GF-D8 (cell line): ENCODE measurements at places on chromosomes 4 and X.

- DNase-seq = peak; percentile 40
Observed at GRCh38 chr4:141142423-141142822, 9.2 kb upstream of the RNF150 start.

DNA sequence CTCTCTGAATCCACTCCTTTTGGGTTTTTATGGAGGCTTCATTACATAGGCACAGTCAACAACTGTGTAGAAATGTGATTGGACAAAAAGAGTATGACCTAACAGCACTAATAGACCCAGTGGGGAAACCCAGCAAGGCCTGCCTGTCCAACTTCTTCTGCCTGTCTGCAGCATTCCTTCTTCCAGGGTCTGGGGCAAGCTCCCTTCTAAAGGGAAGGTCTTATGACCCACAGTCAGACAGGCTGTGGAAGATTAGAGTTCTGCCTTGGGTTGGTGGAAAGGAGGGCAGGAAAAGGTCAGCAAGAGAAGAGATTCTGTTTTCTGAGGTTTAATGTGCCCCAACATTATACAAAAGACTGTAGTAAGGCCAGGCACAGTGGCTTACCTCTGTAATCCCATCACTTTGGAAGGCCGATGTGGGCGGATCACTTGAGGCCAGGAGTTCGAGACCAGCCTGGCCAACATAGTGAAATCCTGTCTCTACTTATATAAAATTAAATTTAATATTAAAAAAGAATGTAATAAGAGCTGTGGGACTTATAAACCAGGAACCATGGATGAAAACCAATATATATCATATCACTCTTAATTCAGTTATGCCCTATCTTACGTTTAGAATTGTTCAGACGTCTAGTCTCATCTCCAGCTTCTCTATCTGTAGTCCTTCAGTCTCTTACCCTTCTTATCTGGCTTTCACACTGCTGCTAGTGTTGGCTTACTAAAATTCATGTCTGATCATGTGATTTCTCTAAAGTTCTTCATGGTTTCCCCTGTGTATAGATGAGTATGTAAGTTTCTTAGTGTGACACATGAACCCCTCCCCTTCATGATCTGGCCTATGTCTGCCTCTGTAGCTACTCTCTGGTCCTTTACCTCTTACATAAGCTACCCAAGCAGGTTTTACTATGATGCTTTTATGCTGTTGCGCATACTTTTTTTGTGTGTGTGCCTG, 6.2 kb downstream of the CLCN3 start:
- DNase-seq = no peak

DNA sequence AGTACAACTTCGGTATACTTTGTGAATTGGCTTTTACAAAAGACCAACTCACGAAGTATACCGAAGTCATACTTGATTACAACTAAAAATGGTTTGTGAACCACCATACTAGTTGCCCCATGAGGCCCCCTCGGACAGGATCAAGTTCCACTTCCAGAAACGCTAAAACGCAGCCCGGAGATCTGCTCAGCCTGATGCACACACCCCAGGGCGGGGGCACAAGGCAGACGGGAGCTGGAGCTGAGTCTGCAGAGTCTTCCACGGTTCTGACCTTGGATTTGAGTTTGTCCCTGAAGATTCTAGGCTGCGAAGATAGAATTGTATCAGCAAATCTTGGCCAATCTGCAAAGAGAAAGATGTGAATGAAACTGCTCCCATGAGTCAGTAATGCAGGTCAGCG, 118.1 kb downstream of the SORCS2 start:
- DNase-seq = no peak

- no peak for DNase-seq
Observed at GRCh38 chr4:81740487-81740886, 268.8 kb upstream of the RASGEF1B start.

GRCh38 chr4:157115613-157116335, 39.8 kb downstream of the GLRB start:
- DNase-seq = no peak

GRCh38 chr4:165335163-165335703, 7.8 kb downstream of the MSMO1 start:
- no peak for DNase-seq

GRCh38 chrX:26580021-26580420, 364.1 kb downstream of the MAGEB5 start:
- DNase-seq = no peak

DNA sequence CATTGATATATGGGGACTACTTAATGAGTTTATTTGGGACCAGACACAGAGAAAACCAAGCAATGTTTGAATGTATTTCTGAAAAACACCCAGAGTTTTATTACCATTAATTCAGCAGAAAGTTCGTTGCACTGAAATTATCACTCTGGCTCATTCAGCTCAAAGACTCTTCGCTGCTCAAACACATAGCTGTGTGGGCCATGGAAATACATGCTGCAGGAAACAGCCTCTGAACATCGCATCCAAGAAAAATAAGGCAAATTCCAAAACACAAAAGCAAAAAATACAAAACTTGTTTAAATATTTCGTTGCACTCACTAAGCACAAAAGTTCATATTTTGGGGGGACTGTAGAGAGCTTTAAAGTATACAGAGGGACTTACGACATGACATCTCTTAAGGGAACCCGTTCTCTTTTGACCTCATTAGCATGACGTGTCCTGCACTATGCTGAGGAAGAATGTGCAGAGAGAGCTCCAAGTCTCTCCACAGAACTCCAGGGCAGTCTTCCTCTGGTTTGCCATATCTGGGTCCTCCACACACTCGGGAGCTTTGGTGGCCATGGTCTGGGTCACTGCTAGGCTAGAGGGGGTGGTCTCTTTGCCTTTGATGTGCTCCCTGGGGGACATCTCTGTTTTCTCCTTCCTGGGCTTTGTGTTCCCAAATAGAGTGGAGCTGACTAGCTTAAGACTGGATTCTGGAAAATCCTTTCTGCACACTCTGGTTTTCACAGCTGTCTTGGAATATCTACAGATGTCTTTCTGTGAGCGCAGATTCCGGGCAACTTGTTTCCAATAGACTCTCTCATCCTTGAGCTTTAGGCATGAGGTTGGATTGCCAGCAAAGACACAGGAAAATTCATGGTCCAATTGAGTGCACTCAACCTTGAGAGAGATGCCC, 2.8 kb downstream of the FGFBP1 start:
- DNase-seq = no peak

GRCh38 chrX:122303761-122304160, 880.3 kb upstream of the GRIA3 start:
- DNase-seq = no peak

GRCh38 chrX:48976086-48976485, 4.4 kb upstream of the KCND1 start:
- no peak for DNase-seq

DNA sequence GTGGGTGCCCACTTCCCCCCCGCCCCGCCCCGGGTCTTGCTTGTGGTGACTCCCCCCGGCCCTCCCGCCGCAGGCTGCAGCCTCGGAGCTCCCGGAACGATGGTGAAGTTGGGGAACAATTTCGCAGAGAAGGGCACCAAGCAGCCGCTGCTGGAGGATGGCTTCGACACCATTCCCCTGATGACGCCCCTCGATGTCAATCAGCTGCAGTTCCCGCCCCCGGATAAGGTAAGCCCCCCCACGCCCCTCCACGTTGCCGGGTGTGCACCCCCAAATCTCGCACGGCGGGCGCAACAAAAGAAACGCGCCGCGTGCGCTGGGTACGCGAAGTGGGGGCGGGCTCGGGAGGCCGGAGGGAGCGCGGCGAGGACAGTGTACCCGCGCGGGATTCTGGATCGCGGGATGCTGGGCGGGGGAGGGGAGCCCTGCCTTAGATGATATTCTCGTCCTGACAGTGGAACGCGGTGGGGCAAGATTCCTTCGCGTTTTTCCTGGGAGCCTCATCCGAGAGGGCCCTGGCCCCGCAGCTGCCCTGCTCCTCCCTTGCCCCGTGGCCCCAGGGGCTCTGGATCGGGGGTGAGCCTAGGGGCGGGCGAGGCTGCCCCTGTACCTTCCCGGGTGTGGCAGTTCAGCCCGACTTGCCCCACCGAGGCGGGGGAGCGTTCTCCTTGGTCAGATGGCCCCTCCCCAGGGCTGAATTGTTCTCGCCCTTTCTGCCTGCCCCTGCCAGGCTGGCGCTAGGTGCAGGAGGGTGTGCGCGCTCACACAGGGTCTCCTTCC, 819 bp downstream of the NSG1 start:
- DNase-seq = no peak

- DNase-seq = no peak
Observed at GRCh38 chrX:100512471-100512870, 72.3 kb upstream of the TNMD start.

GRCh38 chr4:145716200-145716599, 36.3 kb downstream of the C4orf51 start:
- DNase-seq = no peak

GRCh38 chrX:31228415-31228832, 156.6 kb upstream of the FTHL17 start:
- no peak for DNase-seq

DNA sequence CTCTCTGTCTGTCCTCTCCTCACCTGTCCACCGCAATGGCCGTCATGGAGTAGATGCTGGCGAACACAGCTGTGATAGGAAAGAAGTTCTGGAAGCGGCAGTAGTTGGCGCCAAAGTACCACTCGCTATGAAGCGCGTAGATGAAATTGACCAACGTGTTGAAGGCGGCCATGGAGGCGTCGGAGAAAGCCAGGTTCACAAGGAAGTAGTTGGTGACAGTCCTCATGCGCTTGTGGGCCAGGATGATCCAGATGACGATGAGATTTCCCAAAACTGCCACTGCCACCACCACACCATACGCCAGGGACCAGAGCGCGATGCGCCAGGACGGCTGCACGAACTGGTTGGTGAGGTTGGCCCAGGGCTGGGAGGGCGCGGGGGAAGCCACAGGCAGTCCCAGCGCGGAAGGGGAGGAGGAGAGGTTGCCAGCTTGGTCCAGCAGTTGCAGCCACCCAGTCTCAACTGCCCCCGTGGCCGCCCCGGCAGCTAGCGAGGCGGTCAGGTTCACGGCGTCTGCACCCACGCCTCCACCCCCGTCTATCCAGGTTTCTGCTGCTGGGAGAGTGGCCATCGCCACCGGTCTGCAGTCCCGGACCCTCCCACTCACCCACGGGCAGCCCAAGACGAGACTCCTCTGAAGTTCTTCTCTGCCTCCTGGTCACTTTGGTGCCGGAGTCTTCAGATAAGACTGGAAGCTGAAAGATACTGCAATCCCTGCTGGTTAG, 518 bp downstream of the TACR3 start:
- DNase-seq = no peak
